ENCODE measurements at places on chromosomes 7 and 10.
A peak's percentile ranks its signal among the peaks of the same experiment; 100 is the strongest.

- DNase-seq: no peak
Observed at GRCh38 chr10:25453619-25454018, 278.8 kb downstream of the GPR158 start.

GRCh38 chr10:102139281-102140110 is 6.7 kb downstream of the PPRC1 start:
- DNase-seq: no peak

- DNase-seq: no peak
Observed at GRCh38 chr7:27093184-27093895, 2.5 kb downstream of the HOXA1 start.

DNA sequence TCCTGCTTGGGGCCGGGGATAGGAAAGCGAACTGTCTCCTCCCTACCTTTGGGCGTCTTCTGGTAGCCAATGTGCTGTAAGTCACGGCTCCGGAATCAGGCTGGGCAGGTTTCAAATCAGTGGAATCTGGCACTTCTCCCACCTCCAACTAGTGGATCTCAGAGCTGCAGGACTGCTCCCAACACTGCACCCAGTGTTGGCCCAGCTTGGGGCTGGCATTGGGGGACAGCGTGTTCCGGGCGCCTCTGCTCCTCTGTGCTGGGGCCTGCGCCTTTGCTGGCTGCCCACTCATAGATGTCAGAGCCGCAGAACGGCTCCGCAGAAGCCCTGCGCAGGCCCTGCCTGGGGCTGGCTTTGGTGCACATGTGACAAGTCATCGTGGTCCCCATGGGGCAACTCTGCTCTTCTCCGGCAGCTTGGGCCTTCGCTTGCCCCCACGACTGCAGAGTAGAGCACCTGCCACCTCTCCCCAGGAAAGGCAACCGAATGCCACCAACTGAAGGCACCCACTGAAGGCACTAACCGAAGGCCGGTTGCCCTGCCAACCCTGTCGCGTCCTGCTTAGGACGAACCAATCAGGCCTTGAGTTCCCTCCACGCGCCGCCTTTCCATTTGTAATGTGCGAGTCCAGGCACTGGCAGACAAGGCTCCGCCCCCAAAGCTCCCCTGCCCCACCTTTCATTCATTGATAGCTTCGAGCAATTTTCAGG is 85.5 kb upstream of the ABI1 start:
- DNase-seq: no peak

DNA sequence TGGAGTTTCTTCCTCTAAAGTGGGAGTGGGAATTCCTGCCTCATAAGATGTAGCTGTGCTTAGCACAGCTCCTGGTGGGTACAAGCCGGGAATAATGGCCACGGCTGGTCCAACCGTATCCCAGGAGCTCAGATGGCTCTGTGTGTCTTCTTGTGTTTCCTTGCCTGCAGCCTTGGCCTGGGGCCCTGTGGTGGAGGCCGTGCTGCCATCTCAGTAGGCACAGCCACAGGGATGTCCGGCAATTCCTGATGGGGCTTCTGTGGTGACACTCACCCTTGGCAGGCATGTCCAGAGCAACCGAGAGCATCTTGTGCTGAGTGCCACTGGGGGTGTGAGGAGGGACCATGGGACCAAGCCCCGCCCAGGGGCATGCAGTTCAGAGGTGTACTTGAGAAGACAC is 50.0 kb upstream of the AQP1 start:
- DNase-seq: no peak

DNA sequence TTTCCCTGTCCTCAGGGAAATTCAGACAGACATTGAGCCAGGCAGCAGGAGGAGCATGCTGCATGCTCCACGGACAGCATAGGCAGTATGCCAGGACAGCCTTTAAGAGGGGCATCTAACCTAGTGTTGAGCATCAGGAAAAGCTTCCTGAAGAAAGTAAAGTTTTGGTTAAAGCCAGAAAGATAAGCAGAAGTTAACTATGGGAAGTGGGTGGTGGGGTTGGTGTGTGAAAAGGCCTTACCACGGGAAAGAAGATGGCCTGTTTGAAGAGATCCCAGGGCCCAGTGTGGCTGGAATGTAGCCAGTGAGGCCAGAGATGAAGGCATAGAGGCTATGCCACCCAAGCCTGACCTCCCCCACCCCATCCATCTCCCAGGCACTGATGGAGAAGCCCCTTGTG is 102.4 kb upstream of the PLXNA4 start:
- no peak for DNase-seq

- no peak for DNase-seq
Observed at GRCh38 chr7:128233471-128233870, 7.6 kb upstream of the LEP start.

DNA sequence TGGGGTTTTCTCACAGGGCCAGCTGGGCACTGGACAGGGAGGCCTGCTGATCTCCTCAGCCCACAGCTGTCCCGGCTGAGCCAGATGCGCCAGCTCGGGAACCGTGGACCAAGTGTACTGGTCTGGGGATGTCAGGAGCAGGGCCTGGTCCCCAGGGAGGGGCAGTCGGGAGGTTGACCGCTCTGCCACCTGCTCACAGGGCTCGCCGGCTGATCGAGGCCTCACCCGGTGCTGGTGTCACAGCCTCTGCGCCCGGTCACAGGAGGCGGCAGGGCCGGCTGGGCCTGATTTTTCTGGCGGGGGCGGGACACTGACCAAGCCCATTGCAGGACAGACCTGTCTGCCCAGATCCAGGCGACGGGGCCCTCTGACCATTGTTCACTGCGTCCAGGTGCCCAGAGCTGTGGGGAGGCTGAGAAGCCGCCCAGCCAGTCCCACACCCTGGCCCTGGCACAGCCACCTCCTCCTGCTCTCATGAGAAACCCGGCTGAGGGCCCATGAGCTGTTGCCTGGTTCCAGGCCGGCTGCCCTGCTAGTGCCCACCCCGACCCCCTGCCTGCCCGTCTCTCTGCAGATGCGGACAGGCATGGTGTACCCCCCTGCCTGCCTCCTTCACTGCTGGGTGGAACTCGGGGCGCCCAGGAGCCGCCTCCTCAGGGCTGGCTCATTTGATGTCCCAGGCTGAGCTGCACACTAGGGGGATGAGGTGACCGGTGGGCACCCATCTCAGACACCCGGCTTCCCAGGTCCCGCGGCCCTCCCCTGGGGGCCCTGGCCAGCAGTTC is 3.0 kb upstream of the TMEM184A start:
- DNase-seq: no peak

DNA sequence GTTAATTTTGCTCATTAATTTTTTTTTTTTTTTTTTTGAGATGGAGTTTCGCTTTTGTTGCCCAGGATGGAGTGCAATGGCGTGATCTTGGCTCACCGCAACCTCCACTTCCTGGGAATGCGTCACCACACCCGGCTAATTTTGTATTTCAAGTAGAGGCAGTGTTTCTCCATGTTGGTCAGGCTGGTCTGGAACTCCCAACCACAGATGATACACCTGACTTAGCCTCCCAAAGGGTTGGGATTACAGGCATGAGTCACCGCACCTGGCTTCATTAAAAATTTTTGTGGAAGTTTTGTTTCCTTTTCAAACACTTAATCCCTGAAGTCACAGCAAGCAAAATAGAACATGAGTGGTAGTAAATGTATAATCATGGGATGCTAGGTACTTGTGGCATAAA is 857.2 kb upstream of the PHF14 start:
- no peak for DNase-seq

GRCh38 chr10:131771634-131772358 is 129.0 kb upstream of the PPP2R2D start:
- no peak for DNase-seq

DNA sequence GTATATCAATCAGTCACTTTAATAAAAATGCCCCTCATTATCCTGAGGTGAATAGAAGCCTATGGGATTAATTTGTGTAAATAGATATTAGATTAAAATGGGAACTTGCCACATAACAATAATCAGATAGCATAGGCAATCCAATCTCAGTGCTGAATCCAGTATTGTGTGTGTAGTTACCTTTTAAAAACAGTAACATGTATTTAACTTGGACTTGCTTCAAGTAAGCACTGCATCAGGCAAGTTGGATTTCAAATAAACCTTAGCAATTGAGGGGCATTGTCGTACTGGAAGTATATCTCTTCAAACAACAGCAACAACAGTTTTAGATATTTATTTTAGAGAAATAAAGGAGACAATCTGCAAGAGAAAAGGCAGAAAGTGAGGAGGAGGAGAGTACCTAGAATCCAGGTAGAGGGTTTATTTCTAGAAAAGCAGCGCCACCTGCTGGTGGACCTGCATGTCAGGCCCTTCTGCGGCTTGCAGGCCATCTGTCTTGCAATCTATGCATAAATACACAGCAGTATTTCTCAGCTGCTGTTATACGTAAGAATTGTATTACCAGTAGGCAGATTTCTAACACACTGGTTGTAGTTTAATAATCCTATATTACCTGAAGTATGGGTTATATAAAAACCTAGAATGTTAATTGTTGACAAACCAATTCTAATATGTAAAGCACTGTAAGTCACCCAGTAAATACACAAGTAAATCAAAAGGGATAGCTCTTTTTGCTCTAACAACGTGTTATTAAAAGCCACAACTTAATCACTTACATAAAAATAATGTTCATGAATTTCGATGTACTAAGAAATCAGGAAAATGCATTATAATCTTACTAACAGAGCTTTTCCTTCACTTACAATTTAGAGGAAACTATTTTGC is 652.8 kb downstream of the KCNMA1 start:
- peak; percentile 76 for DNase-seq

DNA sequence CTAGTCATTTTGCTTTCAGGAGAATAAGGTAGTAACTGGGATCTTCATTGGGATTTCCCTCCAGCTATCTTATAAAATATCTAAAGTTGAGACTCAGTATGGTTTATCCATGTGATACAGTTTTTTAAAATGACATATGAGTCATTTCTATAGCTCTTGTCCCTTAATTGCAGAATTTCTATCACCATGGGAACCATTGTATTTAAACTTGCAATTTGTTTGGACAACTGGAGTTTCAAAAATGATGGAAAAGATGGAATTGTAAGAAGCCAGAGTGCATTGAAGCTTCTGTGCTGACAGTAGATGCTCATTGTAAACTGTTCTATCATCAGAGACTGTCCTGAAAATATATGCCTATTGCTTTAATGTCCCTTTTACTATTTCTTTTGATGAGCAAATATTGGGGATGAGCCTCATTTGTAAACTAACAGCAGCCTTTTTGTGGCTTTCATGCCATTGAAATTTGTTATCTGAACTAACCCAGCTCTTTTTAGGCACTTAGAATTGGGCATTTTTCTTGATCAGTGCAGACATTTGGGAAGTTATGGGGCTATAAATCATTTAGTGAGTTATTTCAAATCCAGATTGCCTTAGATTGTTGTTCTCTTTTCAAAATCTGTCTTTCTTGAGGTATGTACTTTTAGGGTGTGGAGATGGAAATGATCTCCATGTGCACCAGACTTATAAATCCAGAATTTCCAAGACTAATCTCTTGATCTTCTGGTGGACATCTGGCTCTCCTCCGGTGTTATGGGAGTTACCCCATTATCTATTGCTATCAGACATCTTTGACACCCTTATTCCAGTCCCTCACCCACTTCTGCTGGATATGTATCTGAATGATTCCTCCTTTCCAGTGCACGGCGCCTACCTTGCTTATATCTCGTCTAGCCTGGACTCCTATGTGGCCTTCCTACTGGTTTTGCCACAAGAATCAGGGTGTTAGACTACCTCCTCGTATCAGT is 159.0 kb downstream of the SND1 start:
- DNase-seq: no peak

GRCh38 chr10:110756876-110757275 is 112.7 kb downstream of the RBM20 start:
- DNase-seq: no peak

DNA sequence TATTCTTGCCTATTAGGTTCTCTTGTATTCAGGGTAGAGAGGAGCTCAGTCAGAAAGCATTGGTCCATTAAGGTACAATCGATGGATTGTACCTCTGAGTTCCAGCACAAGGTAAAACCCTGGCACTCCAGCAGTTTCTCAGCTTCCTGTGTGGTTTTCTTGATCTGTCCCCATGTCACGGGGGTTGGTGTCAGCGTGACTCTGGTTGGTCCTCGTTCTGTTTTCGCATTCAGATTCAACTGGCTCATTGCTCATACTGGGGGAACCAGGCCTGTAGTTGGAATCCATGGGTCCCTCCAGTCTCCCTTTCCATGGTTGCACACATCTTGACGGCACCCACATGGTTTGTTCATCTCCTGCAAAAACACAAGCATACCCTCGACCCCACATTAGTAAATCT is 32.7 kb upstream of the RASGEF1A start:
- DNase-seq: no peak

GRCh38 chr7:50145801-50146338 is 52.8 kb upstream of the ZPBP start:
- no peak for DNase-seq

GRCh38 chr10:46020344-46020657 is 10.1 kb downstream of the NCOA4 start:
- no peak for DNase-seq

DNA sequence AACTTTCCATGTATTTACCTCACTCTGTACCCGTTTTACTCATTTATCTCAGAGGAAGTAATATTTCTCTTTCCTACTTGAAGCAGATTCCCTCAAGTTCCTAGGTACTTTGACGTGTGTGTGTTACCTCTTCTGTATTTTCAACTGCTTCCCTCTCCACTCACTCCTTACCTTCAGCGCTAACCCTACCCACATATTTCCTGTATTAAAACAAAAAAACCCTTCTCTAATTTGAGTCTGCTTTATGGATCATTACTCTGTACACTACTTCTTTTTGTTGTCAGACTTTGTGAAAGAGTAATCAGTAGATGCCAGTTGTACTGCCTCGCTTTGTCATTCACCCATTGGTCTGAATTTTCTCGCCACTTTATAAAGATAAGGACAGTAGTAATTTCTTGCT is 74.0 kb downstream of the CDK13 start:
- DNase-seq: no peak

DNA sequence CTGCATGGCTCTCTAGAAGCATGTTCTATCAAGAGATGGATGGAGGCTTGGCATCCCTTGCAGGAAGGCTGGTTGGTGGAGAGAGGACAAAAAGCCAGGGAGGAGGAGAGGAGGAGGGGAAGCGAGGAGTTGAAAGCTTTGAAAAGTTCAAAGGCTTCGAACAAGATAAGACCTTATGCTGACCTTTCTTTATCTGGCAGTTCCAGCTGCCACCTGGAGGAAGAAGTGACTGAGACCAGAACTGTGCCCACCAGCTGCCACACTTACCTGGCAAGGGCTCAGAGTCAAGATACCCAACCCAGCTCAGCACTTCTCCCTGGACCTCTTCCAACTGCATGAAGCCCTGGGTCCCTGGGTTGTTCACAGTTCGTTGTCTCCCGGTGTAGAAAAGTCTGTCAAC is 14.8 kb downstream of the CCL24 start:
- no peak for DNase-seq

DNA sequence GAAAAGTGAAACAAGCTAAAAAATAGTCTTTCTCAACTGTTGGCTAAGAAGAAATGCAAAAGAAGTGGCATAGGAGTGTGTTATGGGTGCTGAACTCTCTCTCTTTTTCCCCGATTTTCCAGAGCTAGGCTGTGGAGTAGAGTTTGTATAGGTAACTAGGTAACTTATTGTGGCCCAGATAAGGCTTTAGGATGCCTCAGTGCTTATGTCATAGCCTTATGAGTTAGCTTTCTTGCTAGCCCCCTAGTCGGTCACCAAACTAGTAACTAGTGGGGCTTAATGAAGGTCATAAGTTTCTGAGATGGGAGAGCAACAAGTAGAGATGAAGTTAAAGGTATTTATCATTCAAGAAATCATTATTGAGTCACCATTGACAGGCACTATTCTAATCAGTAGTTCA is 32.4 kb downstream of the BPGM start:
- no peak for DNase-seq
